COR-L47 (cell line): ENCODE measurements at places on chromosomes 5 and 9.

- DNase-seq: no peak
These were observed 83.7 kb downstream of the CEMIP2 start for GRCh38 chr9:71684566-71684965.

- no peak for DNase-seq
These were observed 182.3 kb downstream of the SPATA31D1 start for GRCh38 chr9:82170866-82171265.

- DNase-seq: no peak
These were observed 585.7 kb downstream of the ACTL7B start for GRCh38 chr9:108270051-108270450.

GRCh38 chr5:107736638-107737037 lies 65.9 kb upstream of the EFNA5 start:
- DNase-seq: no peak

DNA sequence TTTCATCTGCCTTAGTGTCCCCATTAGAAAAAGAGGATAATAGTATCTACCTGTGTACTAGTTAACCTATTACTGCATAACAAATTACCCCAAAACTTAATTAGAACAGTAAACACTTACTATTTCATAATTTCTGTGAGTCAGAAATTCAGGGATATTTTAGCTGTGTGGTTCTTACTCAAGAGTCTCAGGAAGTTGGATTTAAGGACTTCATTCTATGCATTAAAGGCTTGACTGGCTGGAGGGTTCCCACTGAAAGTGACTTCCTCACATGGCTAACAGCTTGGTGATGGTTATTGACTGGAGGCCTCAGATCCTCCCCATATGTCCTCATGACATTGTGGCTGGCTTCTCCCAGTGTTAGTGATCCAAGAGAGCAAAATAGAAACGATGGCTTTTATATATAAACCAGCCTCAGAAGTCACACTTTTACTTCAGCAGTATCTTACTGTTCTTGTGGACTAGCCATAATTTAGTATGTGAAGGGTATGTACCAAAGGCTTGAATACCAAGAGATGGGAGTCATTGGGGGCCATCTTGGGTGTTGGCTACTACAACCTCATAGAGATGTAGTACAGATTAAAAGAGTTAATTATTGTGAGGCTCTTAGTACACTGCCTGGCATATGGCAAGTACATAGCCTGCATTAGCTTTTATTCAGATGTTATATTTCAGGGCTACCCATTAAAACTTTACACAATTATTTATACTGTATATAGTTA lies 9.9 kb downstream of the RAD23B start:
- no peak for DNase-seq

GRCh38 chr9:108130905-108131304 lies 641.3 kb upstream of the KLF4 start:
- no peak for DNase-seq

DNA sequence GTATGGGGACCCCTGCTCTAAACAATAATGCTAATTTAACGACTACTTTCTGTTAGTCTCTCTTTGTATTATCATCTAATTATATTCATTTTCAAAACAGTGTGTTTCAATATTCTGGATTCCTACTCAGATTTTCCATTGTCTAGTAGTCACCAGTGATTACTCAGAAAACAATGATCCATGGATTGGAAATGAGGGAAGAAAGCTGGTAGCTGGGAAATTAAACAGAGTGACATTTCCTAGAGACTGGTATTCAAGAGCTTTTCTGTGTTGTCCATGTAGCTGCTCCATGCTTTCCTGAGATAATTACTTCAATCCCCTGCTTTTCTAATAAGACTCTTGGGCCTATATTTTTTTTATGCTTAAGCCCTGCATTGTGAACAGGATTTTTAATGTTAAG lies 1862.1 kb upstream of the C9orf72 start:
- no peak for DNase-seq

DNA sequence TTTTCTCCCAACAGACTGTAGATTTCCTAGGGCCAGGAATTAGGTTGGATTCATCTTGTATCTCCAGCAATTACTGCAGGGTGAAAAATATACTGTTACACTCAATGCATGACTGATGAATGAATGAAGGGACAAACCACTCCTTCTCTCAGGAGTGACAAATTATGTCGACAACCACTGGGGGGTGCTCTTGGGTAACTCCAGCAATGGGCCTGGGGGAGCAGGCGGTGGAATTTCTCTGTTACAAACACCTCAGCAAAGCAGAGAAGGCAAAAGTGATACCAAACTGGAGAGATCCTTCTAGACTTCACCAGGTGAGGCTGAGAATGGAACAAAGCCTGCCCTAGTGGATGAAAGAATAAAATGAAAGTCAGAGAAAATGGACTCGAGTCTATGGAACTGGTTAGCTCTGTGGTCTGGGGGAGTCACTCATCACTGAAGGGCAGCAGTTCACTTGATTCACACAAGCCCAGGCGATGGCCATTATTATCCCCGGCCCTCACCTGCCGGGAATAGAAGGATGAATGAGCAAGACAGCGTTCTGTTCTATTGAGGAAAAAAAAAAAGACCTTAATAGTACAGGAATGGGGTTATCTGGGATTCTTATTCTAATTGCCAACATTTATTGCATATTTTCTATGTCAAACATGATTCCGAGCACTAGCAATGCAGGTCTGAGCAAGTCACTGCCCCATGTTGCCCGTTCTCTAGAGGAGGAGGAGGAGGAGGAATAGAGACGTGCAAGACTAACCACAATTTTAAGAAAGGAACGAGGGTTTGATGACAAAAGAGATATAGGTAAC lies 341.1 kb downstream of the ASTN2 start:
- DNase-seq: peak; percentile 40

GRCh38 chr5:87752362-87752761 lies 339.6 kb upstream of the CCNH start:
- no peak for DNase-seq

DNA sequence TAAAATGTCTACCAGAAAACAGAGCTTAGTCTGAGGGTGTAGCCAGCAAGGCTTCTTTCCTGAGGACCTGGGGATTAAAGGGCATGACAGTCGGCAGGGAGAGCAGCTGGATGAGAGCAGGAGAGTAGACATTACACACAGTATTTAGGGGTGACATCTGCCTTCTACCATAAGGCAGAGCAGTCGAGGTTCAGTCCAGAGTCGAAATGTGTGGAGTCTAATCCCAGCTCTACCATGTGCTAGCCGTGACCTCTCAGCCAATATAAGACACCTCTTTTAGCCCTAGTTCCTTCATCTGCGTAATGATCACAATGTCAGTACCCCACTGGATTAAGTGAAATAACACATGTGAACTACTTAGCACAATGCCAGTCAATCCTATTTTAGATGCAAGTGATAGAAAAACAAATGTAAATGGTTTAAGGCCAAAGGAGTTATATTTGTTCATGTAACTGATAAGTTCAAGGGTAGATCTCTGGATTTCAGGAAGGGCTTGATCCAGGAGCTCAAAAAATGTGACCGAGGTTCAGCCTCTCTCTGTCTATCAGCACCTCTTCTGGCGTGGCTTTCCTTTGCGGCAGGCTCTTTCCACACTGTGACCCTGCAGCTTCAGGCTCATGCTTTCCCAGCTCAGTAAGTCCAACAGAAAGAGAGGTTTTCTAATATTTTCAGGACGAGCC lies 16.2 kb upstream of the CPLX2 start:
- no peak for DNase-seq

GRCh38 chr9:115362101-115362500 lies 244.1 kb upstream of the TNC start:
- no peak for DNase-seq

GRCh38 chr9:650362-650761 lies 191.1 kb upstream of the DMRT1 start:
- no peak for DNase-seq

GRCh38 chr5:173925449-173926071 lies 37.4 kb downstream of the CPEB4 start:
- peak; percentile 16 for DNase-seq

GRCh38 chr5:157793301-157793700 lies 49.8 kb downstream of the LSM11 start:
- no peak for DNase-seq

- no peak for DNase-seq
These were observed 39.6 kb upstream of the TRIM36 start for GRCh38 chr5:115209279-115209678.

DNA sequence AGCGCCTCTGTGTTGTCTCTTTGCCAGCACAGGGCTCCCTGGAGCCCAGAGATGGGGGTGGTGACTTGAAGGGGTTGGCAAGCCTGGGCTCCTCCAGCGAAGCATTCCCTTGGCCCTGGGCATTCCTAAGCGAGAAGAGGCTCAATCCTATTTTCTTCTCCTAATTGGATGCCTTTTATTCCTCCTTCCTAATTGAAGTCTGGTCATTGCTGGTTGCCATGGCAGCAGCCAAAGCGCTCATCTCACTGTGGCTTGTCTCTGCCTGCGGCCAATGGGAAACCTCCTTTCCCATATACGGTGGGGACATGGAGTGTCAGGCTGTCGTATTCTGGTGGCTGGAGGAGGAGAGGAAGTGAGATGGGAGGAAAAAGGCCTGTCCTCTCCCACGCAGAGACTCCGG lies 52.3 kb upstream of the RARS1 start:
- DNase-seq: peak; percentile 9

DNA sequence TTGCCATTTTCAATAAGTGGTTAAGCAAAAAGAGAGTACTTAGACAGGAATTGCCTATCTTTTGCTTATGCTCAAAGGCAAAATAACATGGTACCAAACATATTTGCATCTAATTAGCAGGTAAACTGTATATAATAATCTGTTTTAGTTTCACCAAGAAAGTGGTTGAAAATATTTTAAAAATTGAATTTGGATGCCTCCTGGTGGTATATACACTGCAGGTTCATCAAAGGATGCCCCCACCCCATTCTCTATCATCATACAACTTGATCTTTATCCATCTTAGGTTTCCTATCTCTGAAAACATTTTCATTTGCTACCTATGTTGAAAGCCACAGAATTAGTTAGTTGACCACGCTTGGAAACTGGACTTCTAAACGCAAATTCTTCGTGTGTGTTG lies 47.0 kb upstream of the MROH2B start:
- DNase-seq: no peak

DNA sequence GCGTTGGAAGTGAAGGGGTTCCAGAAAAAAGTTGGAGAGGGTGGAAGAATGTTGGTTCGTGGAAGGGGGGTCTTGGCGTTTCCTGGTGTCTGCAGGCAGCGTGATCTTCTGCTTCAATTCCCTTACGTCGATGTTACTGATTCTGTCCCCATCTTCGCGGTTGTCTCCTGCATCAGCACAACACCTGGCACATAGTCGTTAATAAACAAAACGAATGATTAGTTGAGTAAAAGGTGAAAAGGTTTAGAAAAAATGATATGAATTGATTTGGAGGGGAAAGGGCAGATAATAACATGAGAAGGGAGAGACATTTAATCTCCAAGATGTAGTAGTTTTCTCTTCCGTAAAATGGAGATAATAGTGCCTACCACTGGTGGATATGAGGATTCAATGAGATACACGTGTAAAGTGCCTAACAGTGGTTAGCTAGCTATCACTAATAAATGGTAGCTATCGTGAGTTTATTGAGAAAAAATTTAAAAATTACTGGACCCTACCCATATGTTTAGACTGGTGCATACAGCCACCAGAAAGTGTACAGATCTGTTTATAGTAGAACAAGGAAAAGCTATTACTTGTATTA lies 556 bp downstream of the MTREX start:
- DNase-seq: peak; percentile 12

DNA sequence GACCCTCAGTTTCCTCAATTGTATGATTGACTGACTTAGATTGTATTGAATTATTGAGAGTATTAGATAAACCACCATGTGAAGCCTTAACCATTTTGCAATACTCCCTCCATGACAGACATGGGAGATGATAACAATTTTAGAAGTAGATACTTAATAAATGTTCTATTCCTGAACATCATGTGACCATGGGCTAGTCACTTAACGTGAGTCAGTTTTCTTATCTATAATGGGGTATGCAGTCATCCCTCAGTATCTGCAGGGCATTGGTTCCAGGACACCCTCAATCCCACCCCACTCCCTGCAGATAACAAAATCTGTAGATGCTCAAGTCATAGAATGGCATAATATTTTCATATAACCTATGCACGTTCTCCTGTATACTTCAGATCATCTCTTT lies 31.0 kb downstream of the SNX18 start:
- DNase-seq: no peak
